ENCODE measurements at places on chromosomes 6 and 20.

DNA sequence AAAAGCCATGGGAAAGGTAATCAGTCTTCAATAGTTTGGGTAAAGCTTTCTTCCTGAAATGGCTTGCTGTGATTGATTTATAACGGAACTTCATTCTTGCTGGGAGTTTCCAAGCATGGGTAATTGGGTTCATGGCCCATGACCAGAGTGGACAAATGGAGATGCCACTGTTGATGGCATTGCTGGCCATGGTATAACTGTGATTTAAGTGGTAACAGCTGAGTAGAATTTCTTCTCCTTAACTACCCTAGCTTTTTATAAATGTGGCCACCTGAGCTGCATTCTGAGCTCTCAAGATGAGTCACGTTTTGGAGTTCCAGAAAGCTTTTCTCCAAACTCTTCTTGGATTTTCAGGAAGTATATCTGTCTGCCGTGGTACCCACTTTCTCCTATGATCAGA is 39.9 kb upstream of the SNRPB2 start:
- DNase-seq = no peak

- DNase-seq = no peak
Measured at GRCh38 chr20:41998539-41999341, 380.6 kb upstream of the CHD6 start.

DNA sequence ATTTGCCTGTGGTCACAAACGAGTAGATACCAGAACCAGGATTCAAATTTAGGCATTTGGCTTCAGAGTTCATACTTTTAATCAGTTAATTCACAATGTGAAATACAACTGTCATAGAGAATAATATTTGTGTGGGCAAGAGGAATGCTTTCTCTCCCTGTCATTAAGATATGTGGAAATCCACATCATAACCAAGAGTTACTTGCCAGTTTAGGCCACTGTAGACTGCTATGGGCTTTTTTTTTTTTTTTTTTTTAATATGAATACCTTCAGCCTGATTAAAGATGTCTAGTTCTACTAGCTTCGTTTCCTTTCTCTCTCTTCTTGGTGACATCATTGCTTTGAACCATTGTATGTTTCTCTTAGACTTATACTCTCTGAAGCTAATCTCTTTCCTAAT is 244.9 kb downstream of the ZFAND3 start:
- no peak for DNase-seq

- no peak for DNase-seq
Measured at GRCh38 chr6:39203436-39204159, 25.7 kb downstream of the KCNK5 start.

GRCh38 chr6:150068720-150069648 is at the start of gene ULBP3:
TSS of gene ULBP3 (minus strand) at chr6:150069121. CDS start at chr6:150069066, 55 bp downstream.
- no peak for DNase-seq

- no peak for DNase-seq
Measured at GRCh38 chr6:139270249-139270648, 21.5 kb downstream of the TXLNB start.

- no peak for DNase-seq
Measured at GRCh38 chr20:20174089-20174835, 121.9 kb downstream of the CFAP61 start.

GRCh38 chr20:62313460-62314338 is 10.9 kb downstream of the ADRM1 start:
- no peak for DNase-seq

Data from NCI-H446 treated with DMSO at 0.1 percent for 48 hours (cell line).